ENCODE measurements at places on chromosomes 11 and 22.

DNA sequence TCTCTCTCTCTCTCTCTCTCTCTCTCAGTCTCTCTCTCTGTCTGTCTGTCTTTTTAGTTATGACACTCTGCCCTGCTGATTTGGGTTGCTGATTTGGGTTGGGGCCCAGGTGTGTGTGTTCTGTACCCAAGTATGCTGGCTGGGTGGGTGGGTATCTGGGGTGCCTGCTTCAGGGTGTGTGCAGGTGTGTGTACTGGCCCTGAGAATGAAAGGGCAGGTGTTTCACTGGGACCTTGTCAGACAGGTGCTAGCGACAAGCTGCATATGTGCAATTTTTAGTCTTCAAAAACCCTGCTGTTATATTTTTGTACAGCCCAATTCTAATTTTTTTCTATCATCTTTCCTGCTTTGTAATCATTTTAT lies 943 bp downstream of the CSF2RB start:
- DNase-seq, result no peak

- no peak for DNase-seq
Measured at GRCh38 chr22:42430528-42431125, 1.6 kb downstream of the NFAM1 start.

DNA sequence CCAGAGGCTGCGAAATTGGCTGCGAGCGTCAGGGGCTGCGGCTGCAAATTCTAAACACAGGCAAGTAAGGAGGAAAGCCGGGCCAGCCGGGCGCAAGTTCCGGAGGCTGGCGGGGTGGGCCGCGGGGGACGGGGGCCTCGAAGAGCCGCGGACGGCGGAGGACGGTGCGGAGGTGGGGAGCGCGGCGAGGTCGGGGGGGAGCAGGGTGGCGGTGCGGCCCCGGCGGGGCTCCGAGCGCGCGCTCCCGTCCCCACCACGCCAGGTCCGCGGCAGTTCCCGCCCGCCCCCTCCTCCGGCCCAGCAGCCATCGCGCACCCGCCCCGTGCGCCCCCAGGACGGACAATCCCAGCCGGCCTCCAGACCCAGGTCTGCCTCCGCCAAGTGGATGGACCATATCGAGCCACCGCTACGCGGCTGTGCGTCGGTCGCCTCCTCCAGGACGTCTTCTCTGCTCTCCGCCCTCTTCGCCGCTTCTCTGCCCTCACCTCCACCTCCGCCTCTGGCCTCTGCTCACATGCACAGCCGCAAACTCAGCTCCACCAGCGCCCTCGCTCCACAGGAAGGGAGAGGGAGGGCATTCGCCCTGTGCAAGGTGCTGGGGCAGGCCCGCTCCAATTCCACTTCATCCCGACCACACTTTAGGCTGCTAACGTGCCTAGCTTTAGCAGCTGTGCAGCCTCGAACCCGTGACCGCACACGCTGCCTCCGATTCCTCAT lies 7.2 kb downstream of the ELFN2 start:
- no peak for DNase-seq

DNA sequence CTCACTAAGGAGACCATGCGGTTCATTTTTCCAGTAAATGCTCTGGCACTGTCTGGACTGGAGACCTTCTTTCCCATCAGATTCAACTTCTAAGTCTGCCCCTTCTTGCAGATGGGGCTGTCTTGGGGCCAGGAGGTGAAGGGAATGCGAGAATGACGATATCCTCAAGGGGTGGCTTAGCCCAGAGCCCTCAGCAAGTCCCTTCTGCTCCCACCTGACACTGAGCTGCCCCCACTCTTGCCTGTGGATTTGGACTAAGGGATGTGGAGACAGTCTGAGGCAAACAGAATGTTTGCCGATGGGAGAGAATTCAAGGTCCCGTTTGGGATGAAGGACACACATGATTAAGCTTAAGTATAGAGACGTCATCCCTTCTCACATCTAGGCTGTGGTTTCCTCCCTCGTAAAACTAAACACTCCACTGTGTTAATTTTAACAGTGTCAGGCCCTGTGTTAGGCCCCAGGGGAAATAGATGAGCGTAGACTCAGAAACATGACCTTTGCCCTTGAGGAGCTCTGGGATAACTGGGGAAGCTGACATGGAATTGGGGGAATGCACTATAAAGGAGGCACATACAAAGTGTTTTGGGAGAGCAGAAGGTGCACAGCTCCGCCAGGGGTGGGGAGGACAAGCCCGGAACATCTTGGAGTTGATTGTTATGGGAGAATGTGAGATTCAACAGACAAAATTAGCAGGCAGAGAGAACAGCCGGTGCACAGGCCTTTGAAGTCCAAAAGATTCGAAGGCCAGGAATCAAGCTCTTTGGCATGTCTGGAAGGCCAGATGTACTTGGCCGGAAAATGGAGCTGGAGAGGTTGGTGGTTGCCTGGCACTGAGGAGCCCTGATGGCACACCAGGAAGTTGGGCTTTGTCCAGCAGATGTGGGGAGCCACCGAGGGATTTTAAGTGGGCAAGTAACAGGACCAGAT lies 71.6 kb downstream of the ST3GAL4 start:
- DNase-seq, result peak; percentile 35

- peak; percentile 48 for DNase-seq
Measured at GRCh38 chr11:17927681-17928343, 85.0 kb downstream of the SERGEF start.

DNA sequence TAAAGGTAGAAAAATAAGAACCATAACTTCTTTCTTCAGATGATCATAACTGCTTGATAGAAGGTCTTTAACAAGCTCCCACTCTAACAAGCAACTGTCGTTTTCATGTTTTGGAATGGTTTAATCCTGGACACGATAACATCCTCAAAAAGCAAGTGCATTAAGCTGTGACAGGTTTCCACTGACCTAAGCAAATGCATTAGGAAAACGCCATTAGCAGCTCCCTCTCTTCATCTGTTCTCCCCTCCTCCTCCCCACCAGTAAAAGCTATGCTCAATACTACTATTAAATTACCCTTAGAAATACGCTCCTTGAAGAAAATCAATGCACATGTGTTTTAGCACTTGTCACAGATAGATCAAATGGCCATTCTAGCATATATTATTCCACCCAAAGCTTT lies 729.4 kb downstream of the OPCML start:
- no peak for DNase-seq

GRCh38 chr22:49159711-49160110 lies 668.0 kb downstream of the BRD1 start:
- DNase-seq, result no peak

DNA sequence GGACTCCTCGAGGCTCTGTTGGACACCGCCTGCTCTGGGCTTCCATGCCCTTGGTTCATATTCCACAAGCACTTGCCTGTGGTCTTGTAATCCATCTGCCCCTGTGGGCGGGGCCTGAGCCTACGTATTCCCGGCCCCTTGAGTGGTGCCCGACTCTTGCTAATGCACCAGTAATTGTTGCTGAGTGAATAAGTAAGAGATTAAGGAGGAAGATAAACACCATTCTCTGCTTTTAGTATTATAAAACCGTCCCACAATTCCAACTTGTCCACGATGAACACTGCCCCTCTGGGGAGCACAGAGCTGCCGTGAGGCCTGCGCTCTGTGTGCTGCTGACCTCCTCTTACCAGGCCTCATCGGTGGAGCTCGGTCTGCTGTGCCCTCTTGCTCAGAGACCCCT lies 50.3 kb downstream of the MICAL2 start:
- DNase-seq, result peak; percentile 57

DNA sequence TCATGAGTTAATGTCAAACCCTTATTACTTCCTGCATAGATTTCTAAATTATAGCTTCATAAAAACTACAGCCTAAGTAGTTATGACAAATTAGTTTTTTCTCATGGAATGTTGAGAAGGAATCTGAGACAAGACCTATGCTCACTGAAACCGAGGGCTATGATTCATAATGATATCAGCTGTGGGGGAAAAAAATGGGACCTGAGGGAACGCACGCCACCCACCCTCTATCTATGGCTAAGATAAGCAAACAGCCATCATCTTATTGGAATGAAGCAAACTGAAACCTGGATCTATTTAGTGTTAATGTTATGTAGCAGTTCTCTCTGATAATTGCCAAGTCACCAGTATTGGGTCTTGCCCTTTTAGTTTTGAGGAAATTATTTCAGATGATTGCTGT lies 906.9 kb upstream of the RAG2 start:
- DNase-seq, result peak; percentile 96

DNA sequence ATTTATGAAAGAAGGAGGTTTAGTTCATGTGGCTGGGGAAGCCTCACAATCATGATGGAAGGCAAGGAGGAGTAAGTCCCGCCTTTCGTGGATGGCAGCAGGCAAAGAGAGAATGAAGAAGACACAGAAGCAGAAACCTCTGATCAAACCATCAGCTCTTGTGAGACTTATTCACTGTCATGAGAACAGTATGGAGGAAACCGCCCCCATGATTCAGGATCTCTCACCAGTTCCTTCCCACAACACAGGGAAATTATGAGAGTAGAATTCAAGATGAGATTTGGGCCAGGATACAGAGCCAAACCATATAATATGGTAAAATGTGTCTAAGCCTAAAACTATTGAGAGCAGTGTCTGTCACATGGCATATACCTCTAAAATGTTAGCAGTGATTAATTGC lies 503.8 kb upstream of the CCDC179 start:
- DNase-seq, result no peak

DNA sequence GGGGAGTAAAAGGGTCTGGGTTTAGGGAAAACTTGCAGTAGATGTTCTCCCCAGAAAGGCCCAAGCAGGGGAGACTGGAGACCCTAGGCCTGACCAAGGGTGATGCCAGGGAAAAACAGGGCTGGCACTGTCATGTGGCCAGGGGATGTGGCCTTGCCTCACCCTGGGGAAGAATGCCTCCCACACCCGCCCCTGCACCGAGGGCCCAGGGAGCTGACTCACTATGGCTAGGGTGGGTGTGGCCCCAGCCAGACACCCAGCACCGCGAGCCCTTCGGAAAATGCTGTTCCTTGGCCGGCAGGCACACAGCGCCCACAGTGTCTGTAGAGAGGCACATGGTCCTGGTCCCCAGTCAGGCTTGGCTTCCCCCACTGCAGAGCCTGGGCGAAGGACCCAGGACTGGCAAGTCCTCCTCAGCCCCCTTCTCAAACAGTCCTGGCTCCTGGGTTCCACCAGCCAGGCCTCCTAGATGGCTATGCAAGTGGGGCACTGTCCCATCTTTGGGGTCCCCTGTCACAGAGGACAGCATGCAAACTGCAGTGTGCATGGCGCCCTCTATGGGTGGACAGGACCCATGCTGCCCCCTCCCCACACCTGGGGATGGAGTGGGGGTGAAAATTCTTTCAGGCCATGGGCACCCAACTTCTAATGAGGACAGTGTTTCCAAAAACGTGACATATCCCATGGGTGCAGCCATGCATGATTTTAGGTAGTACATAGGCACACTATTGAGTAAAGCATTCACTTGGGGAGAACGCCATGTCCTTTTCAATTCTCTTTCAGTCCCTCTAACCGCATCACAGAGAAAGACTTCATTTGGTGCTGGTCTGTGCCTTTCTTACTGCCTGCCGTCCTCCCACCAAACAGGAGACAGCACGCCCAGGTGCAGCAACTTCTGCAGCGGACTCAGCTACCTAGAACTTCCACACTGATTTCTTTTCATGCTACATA lies 15.2 kb downstream of the TMPRSS5 start:
- peak; percentile 69 for DNase-seq

GRCh38 chr11:116329354-116330090 lies 443.3 kb downstream of the BUD13 start:
- DNase-seq, result no peak

DNA sequence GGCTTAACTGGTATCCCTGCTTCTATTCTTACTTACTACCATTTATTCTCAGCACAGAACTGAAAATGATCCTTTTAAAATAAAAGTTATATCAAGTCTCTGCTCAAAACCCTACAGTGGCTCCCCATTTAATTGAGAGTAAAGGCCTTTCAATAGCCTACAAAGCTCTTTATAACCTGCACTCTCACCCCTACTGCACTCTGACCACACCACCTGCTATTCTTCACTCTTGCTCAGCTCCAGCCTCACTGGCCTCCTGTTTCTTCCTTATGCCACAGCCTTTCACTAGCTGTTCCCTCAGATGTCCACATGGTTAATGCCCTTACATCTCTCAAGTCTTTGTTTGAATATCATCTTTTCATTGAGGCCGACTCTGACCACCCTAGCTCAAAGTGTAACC lies 40.9 kb upstream of the PPP2R1B start:
- DNase-seq, result no peak

GRCh38 chr11:13713982-13714381 lies 45.5 kb downstream of the FAR1 start:
- DNase-seq, result no peak

DNA sequence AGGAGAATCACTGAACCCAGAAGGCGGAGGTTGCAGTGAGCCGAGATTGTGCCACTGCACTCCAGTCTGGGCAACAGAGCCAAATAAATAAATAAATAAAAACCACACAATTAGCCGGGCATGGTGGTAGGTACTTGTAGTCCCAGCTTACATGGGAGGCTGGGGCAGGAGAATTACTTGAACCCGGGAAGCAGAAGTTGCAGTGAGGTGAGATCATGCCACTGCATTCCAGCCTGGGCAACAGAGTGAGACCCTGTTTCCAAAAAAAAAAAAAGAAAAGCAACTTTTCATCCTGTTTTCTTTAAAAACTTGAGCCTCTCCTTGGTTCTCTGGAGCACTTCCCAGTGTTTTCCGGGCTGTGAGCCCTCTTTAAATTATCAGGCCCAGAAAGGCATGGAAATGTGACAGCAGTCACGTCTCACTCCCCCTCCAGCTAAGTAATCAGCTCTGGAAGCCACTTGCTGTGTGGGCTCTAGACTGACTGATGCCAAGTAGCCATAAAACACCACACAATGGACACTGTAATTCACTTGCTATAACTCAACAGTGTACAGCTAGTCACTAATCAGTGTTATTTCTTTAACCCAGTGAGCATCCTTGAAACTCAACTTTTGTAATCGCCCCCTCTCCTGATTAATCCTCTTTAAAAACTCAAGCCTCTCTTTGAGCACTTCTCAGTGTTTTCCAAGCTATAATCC lies 13.0 kb upstream of the MCHR1 start:
- peak; percentile 97 for DNase-seq

DNA sequence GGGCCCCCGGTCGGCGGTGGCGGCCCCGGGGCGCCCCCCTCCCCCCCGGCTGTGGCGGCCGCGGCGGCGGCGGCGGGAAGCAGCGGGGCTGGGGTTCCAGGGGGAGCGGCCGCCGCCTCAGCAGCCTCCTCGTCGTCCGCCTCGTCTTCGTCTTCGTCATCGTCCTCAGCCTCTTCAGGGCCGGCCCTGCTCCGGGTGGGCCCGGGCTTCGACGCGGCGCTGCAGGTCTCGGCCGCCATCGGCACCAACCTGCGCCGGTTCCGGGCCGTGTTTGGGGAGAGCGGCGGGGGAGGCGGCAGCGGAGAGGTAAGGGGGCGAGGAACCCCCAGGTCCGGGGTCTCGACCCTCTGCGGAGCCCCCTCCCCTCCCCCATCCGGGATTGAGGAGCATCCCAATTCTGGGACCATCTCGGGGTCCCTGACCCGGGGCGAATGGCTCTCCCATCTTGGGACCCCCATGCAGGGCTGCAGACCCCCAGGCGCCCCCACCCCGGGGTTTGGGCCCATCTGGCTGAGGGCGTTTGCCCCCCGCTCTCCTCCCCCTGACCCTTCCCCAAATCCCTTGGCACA lies 431 bp downstream of the KMT2A start:
- DNase-seq, result peak; percentile 37

- DNase-seq, result no peak
Measured at GRCh38 chr11:42975180-42975529, 336.6 kb upstream of the API5 start.

GRCh38 chr11:105458071-105458470 lies 151.8 kb upstream of the GRIA4 start:
- DNase-seq, result no peak

GRCh38 chr11:70671611-70672010 lies 273.3 kb downstream of the CTTN start:
- no peak for DNase-seq

GRCh38 chr11:103897160-103897936 lies 139.1 kb upstream of the DDI1 start:
- peak; percentile 59 for DNase-seq

- DNase-seq, result no peak
Measured at GRCh38 chr11:3616721-3617460, 24.9 kb downstream of the ART5 start.

All from EH (cell line).